ENCODE measurements at places on chromosomes 1 and 21.

- no peak for DNase-seq
Observed at GRCh38 chr1:156664046-156664766, 13.0 kb downstream of the NES start.

GRCh38 chr1:198693321-198693720, 54.5 kb downstream of the PTPRC start:
- no peak for DNase-seq

DNA sequence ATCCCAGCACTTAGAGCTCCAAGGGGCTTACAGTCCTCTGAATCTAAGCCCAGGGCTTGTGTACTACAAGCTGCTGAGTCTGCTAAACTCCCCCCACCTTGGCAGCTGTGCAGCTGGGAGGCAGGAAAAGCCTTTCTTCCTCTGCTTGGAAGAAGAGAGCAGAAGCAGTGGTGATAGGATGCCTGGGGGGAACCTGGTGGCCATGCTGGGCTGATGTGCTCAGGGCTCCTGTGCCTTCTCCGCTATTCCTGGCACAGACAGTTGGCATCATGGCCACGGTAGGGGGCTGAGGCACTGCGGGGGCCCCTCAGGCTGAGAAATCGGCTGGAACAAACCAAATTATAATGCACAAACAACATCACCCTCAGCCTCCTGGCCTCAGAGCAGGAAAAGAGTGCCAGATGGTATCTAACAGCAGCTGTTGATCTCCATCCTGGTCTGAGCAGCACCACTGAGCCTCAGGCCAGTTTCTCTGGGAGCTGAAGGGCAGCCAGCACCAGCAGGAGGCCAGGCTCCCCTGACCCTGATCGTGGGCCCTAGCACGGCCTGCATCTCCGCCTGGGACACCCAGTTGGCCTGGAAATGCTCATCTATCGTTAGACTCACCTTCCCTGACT, 35.8 kb downstream of the ECE1 start:
- peak; percentile 85 for DNase-seq

- DNase-seq = no peak
Observed at GRCh38 chr1:226814751-226815537, 55.5 kb upstream of the PSEN2 start.

GRCh38 chr1:99365545-99365944, 101.3 kb downstream of the PLPPR4 start:
- DNase-seq = no peak

Measured in NCI-H1694 treated with DMSO at 0.1 percent for 48 hours (cell line).